Esophagus squamous epithelium (tissue), 5 donors: ENCODE measurements at places on chromosomes 6 and 20. TPM values are rescaled to one million over a fixed set of nuclear protein-coding genes. Genes with fewer than 3 reads are reported as not detected.
A peak's percentile ranks its signal among the peaks of the same experiment; 100 is the strongest.

- no peaks in the 10 kb centered on the region for H3K27me3 ChIP-seq
- no peak overlapping the region for H3K27ac ChIP-seq
- H3K4me1 ChIP-seq: no peaks in the 10 kb centered on the region
- DNase-seq: no peak
- H3K36me3 ChIP-seq: no peaks in the 10 kb centered on the region
Observed at GRCh38 chr20:17473659-17474058, 57.5 kb downstream of the BFSP1 start.

Gene RING1
- total RNA-seq: 11.3 TPM

DNA sequence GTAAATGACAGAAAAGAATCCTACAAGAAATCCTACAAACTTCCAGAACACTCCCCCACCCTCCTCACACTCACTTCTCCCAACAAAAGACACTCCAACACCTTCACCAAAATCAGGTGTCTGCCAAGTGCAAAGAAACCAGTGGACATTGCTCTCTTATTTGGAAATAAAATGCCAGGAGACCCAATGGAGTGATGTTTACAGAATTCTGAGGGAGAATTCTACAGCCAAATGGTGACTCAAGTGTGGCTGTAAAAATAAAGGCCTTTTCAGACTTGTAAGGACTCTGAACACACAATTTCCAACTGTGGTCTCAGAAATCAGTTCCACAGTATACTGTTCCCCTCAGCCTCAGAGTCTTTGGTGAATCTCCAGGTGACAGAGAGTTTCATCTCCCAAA, 109.6 kb upstream of the CARMIL1 start:
- no peak for DNase-seq
- no peak overlapping the region for H3K4me3 ChIP-seq
- H3K27me3 ChIP-seq: no peaks in the 10 kb centered on the region
- no peaks in the 10 kb centered on the region for H3K36me3 ChIP-seq

GRCh38 chr6:28212510-28213212, 12.4 kb upstream of the ZSCAN9 start:
- peaks cover 33% of the 10 kb centered on the region for H3K27me3 ChIP-seq
- no peaks in the 10 kb centered on the region for H3K36me3 ChIP-seq
- peak overlapping the region; percentile 21 for H3K4me3 ChIP-seq
- H3K27ac ChIP-seq: peak overlapping the region; percentile 56

Gene LTB
- total RNA-seq: 0.53 TPM

- no peaks in the 10 kb centered on the region for H3K36me3 ChIP-seq
- no peaks in the 10 kb centered on the region for H3K27me3 ChIP-seq
- H3K27ac ChIP-seq: no peak overlapping the region
Observed at GRCh38 chr6:127904160-127904559, 3.3 kb upstream of the THEMIS start.

Gene ATAT1
- 6.2 TPM for total RNA-seq

Gene NOX3
- not detected for total RNA-seq

Gene SLC17A9
- total RNA-seq: 2.1 TPM

Gene C6orf141
- total RNA-seq: 22.8 TPM

GRCh38 chr6:48243071-48243470, 132.1 kb upstream of the PTCHD4 start:
- H3K4me1 ChIP-seq: no peaks in the 10 kb centered on the region
- H3K27me3 ChIP-seq: no peaks in the 10 kb centered on the region
- H3K4me3 ChIP-seq: no peak overlapping the region
- no peak overlapping the region for H3K27ac ChIP-seq

DNA sequence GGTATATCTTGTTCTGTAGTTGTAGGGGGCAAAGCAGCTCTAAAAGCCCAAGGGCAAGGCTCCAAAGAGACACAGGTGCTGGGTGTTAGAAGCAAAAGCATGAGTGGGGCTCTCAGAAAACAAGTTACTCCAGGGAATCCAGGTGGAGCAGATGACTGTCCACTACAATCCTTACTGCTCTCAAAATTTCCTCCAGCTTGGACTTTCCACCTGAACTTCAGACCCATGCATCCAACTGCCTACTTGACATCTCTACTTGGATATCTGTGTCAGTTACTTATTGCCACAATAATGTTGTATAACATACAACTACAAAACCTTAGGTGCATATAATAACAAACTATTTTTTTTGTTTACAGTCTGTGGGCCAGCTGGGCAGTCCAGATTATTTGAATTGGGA, 22.8 kb upstream of the DTNBP1 start:
- DNase-seq: no peak
- no peak overlapping the region for H3K4me3 ChIP-seq

DNA sequence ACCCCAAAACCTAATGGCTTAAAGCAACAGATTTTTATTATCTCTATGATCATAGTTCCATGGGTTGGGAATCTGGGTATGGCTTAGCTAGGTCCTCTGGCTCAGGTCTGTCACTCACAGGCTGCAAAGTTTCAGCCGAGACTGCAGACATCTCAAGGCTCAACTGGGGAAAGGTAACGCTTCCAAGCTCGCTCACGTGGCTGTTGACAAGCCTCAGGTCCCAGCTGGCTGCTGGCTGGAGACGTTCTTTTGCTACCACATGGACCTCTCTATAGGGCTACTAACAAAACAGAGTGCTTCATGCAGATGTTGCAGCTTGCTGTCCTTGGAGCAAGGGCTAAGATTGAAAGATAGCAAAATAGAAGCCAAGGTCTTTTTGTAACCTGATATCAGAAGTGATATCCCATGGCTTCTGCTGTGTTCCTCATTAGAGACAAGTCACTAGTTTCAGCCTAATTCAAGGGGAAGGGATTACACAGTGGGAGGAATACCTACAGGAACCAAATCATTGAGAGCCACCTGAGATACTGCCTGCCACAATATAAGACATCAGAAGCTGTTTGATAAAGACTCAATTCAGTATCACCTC, 6.6 kb downstream of the HTR1E start:
- H3K27ac ChIP-seq: no peak overlapping the region
- H3K36me3 ChIP-seq: no peaks in the 10 kb centered on the region
- H3K4me3 ChIP-seq: no peak overlapping the region
- H3K27me3 ChIP-seq: no peaks in the 10 kb centered on the region
- H3K4me1 ChIP-seq: no peaks in the 10 kb centered on the region

GRCh38 chr6:134172020-134172705, 119.7 kb upstream of the SLC2A12 start:
- H3K4me3 ChIP-seq: peak overlapping the region; percentile 80
- H3K36me3 ChIP-seq: peaks cover 31% of the 10 kb centered on the region
- H3K4me1 ChIP-seq: peaks cover 26% of the 10 kb centered on the region

DNA sequence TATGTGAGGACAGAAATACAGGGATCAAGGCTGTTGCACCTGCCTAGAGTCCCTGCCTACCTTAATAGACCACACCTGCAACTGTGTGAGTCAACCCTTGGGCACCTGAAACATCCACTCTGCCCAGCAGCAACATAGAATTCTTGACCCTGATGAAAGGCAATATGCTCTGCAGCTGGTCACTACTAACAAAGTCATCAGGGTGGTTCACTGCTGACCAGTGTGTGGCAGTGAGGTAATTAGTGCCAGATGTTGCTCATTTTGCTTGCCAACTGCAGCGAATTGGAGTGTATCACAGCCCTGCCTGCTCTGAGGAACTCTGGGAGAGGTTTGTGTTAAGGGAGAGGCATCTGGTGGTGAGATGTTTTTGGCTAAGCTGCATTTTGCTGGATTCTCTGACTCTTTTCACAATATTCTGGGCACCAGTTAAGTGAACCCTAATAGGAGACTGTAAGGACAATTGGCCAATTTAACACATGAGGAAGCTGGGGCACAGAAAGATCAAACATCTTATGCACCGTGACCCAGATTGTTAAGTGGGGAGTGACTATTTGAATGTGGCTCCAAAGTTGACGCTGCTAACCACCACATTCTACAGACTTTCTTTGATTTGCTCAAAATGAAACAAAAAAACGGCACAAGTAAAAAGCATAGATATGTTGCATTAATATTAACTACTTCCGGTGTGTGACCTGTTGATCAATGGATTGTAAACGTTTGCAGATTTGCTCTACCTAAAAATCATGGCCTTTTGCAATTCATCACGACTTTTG, 61.9 kb upstream of the OPRM1 start:
- H3K36me3 ChIP-seq: no peaks in the 10 kb centered on the region
- H3K4me1 ChIP-seq: no peaks in the 10 kb centered on the region
- no peak for DNase-seq
- no peak overlapping the region for H3K4me3 ChIP-seq

Gene OPN5
- total RNA-seq: not detected
